ENCODE measurements at places on chromosomes 3 and 15.

GRCh38 chr3:161349529-161350312, 21.6 kb downstream of the SPTSSB start:
- DNase-seq, result no peak

GRCh38 chr15:52136442-52136980, 23.9 kb upstream of the BCL2L10 start:
- DNase-seq, result no peak

- DNase-seq, result no peak
Measured at GRCh38 chr15:71294911-71295602, 179.8 kb downstream of the THSD4 start.

DNA sequence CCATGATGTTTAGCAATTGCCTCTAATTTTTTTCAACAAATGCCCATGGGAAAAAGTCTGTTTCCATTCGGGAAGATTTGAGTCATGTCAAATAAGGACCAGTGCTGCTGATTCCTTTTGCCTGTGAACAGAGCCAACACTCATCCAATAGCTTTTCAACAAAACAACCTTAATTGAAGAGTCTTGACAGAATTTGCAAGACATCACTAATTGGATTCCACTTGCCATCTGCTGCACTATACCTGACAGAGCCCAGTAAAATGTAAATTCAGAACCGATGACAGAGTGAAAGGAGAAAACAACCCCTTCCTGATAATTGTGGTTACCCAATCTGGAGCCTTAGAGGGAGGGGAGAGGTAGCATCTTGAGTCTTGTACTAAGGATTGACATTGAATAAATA, 426.7 kb downstream of the AGBL1 start:
- DNase-seq, result no peak

DNA sequence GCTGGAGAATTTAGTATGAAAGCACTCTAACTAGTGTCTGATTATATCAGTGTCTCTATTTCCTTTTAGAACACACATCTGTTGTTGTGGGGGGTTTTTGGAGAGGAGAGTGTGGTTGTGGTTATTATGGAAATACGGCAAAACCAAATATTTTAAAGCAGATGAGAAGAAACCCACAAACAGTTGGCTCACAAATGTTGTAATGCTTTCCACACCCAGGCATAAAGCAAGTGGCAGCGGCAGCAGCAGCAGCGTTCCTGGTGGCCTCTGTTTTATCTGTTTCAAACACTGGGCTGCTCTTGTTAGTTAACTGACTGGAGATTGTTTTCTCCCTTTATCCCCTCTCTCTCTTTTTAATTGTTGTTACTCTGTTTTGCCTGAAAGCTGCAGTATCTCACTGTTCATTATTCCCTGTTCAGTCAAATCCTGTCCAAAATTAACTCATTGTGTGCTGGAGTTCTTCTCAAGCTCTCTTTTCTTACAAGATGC, 1045.5 kb upstream of the NR2F2 start:
- DNase-seq, result no peak

DNA sequence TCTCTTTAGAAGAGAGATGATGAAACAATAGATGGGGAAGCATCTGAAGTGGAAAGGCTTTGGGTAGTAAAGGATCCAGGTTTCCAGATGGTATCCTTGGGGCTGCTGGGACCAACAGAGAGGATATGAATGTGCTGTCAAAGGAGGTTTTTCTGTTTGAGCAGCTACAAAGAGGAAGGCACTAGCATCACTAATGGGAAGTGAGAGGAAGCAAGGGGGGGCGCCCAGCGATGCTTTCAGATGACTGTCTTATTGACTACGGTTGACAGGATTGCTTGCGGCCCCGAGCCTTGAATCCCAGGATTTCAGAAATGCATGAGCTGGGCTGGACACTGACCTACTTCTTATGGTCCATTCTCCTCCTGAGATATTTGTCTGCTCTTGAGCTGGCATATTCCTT, 103.8 kb upstream of the GALNT15 start:
- no peak for DNase-seq

DNA sequence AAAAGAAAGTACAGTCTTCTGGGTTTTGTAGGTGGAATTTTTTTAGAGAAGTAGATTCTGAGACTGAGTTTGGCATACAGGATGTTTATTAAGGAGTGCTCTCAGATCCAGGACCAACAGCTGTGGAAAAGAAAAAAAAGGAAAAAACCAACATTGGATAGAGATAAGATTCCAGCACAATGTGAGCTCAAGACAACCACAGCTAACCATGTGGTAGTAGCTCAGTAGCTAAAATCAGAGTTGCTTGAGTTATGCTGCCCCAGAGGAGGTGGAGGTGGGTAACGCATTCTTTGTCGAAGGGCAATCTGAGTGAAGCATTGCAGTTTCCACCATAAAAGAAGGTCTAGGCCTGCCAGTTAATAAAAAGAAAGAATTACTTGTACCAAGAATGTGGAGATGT, 904.3 kb downstream of the NSUN3 start:
- no peak for DNase-seq

DNA sequence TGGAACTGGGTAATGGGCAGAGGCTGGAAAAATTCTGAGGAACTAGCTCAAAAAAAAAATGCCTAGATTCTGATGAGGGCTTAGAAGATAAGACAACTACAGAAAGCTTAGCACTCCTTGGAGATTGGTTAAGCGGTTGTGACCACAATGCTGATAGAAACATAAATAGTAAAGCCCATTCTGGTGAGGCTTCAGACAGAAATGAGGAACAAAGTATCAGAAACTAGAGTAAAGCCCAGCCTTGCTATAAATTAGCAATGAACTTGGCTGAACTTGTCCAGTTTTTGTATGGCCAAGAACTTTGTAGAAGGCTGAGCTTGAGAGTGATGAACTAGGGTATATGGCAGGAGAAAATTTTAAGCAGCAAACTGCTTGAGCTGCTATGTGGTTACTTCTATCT, 25.4 kb downstream of the GOLGB1 start:
- no peak for DNase-seq

- DNase-seq, result no peak
Measured at GRCh38 chr15:40436116-40436891, 4.4 kb upstream of the BAHD1 start.

GRCh38 chr3:13588993-13589392, 40.1 kb downstream of the FBLN2 start:
- DNase-seq, result no peak

GRCh38 chr15:76340198-76340802, 3.7 kb downstream of the ISL2 start:
- no peak for DNase-seq

DNA sequence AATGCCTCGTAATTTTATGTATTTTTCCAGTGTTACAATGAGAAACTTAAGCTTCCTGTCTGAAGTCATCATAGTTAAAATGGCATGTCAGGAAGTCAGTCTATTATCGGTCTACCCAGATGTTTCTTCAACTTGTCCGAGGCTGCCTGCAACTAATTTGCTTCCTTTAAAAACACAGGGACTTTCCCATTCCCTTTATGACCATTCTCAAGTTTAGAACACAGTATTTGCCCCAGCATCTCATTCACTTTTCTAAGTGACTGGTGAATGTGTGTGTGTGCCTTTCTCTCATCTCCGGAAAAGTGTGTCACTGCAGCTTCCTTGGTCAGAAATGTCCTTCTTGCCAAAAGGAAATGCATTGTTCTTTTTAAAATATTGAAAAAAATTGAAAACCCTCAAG, 466.6 kb downstream of the RAP2B start:
- no peak for DNase-seq

DNA sequence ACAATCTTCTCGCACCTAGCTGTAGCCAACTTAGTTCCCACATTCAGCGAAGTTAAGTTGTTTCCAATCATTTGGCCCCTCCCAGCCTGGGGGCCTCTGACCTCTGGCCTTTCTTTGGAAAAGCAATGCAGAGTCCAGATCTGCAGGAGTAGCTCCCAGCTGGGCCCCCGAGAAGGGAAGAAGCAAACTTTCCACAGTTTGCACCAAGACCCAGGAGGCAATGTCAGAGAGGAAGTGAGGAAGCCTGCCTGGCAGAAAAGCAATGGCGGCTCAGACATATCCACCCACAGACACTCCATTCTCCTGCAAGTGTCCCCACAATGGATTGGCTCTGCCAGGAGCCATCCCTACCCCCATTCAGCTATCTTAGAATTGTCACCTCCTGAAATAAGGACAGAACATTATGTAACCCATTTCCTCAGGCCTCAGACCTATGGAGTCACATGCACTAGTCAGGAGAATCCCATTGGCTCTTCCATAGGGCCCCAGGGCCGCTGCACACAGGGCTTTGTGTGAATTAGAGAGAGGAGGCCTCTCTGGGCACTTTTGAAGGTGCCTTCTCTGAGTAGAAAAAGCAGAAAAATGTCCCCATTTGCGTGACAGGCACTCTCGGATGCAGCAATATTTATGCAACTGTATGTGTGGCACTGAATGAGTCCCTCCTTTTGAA, 3.0 kb upstream of the BUB1B start:
- no peak for DNase-seq
